ENCODE measurements at places on chromosomes 12 and 14. TPM values are rescaled to one million over a fixed set of nuclear protein-coding genes. Genes with fewer than 3 reads are reported as not detected.

DNA sequence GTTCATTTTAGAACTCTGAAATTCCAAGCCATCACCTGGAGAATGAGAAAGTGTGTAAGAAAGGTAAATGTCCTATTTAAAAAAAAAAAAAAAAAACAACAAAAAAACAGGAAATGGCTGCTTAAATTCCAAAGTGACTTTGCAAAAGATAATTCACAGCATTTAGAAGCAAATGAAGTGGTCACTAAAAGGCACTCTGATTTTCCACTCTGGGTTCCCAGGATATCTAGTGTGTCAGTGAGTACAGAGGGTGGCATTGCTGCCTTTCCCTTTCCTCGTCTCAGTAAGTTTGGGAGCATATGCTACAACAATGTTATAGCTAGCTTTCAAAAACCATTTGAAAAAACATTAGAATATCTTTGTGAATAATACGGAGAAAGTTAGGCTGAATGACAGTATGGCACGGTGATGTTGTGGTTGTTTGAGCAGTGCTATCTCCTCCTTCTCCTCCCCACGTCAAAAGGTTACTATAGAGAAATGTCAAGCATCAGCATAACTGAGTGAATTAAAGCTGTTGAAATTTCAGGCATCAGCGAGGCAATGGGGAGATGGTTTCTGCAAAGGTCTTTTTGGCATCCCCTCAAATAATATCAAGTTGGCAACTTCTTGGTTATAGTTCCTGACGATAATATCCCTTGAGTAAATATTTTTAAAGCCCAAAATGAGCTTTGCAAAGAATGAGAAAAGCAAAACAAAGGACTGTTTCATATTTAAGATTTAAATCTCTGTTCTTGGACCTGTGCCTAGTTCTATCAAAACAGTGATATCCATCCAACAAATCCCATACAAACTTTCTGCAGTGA is 164.5 kb upstream of the E2F7 start:
- peak; percentile 20 for DNase-seq

DNA sequence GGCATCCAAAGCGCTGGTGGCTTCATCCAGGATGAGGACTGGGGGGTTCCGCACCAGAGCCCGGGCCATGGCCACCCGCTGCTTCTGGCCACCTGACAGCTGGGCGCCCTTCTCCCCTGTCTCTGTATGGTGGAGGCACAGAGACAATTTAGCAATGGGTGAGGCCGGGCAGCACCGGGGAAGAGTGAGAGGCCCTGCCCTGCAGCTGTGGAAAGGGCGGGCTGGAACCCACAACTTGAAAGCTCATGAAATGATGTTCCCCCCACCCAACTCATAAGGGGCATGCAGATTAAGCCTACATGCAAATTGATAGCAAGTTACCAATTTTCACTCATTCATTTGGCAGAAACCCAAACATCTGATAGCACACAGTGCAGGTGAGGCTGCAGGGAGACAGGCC is 34.1 kb downstream of the ABCB9 start:
- no peak for DNase-seq

TAS2R9 gene
- polyA plus RNA-seq = not detected

DNA sequence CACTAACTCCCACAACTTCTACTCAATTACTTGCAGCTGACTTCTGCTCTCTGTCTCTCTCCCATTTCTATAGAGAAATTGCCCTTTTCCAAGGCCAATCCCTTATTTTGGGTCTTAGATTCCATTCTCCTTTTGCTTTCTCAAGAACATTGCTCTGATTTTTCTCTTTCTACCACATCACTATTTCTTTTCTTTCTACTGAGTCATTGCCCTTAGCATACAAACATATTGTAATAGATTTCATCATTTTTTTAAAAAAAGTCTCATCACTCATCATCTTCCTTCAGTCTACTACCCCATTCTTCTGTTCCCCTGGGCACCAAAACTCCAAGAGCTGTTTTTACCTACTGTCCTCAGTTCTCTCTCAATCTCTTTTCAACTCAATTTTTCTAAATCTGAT is 4.4 kb upstream of the KCNA1 start:
- DNase-seq = no peak

DNA sequence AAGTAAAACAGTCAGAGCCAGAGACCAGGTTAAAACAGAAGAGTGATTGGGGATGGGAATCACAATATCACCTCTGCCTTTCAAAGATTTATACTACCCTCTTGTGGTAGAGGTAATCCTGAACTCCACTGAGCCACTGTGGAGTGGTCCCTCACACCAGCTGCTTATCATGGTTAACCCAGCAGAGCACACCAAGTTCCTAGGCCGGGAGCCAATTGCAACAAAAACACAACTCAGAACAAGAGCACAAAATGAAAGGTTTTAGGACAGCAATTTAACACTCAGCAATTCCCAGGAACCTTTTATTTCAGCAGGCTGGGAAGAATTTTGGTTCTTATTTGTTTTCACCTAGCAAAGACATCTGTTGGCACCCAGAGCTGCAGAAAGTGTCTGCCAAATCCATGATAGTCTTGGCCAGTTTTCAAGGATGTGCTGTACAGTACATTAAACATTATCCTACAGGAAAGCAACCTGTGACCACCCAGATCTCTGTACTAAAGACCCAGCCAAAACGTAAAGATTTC is 220.5 kb upstream of the ATXN7L3B start:
- peak; percentile 3 for DNase-seq

- no peak for DNase-seq
Observed at GRCh38 chr12:89815225-89815624, 106.6 kb upstream of the ATP2B1 start.

DNA sequence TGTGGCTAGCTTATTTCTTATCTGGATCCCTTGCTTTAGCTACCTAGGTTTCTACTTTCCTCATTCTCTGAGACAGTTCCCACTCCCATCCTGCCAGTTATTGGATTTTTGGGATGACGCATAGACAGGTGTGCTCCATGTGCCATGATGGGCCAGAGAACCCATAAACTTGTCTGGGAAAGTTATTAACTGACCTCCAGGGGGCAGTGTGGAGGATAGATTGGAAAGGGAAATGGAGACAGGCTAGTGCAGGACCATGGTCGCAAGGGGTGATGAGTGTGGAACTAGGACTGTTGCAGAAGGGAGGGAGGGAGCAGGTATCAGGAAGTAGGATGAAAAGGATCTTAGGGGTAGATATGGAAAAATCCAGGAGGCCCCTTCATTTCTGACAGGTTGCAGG is 80.3 kb downstream of the ESRRB start:
- DNase-seq = no peak

GRCh38 chr14:63318835-63319234 is at the start of gene GPHB5:
Gene GPHB5 (minus strand): TSS chr14:63318935. CDS start chr14:63317849, 1,086 bp downstream.
- no peak for DNase-seq

PIANP gene
- polyA plus RNA-seq = 5.4 TPM

DNA sequence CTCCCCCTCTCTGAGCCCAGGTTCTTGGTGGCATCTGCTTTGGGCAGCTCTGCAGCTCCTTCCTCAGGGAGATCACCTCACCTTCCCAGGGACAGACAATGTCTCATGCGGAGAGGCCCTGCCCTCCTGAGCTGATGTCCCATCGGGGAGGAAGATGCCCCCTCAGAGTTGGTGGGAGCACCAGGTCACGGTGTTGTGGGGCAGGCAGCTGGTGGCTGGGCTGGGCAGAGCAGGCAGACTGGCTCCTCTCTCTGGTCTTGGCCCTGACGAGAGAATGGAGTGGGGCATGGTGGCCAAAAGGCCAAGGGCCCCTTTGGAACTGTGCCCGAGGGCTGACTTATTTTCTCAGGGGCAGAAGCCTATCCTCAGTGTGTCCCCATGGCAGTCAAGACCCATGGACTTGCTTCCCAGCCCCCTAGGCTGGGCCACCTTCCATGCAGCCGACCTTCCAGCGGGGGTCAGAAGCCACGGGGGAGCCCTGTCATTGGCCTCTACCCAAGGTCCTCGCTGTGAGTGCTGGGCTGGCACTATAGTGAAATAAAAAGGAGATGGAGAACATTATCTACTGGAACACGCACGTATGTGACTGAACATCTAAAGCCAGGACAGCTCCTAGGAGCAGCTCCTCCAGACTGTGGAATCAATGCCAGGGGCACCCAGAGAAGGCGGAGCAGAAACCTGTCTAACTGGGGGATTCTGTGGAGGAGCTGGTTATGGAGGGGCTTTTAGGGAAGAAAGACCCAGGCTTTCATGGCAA is 21.9 kb downstream of the PPP2R5C start:
- DNase-seq = no peak

Data from right lung (tissue), 10 donors.